ENCODE measurements at places on chromosomes 3 and 15.
A peak's percentile ranks its signal among the peaks of the same experiment; 100 is the strongest.

GRCh38 chr3:151296226-151296625 is 17.9 kb upstream of the P2RY14 start:
- no peak overlapping the region for H3K4me3 ChIP-seq
- no peaks in the 10 kb centered on the region for H3K4me1 ChIP-seq
- H3K36me3 ChIP-seq: no peaks in the 10 kb centered on the region
- no peak for DNase-seq

DNA sequence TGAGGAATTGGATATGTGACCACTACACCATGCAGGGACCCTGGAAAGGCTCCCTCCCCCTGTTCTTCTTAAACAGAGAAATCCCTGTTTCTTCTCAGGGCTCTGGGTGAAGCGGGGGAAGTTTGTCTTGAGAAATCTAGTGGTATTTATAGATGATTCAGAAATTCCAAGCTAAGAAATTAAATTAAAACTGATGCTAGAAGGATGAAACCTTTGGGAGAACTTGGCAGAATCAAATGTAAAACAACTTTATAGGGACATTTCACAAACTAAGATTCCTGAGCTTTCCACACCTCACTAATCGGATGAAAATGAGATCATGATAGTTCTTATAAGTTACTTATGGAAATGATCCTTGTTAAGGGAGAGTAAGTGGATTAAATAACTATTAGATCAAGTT is 54.2 kb downstream of the FBXL2 start:
- no peaks in the 10 kb centered on the region for H3K27me3 ChIP-seq
- H3K27ac ChIP-seq: no peak overlapping the region
- DNase-seq: no peak
- H3K36me3 ChIP-seq: no peaks in the 10 kb centered on the region

DNA sequence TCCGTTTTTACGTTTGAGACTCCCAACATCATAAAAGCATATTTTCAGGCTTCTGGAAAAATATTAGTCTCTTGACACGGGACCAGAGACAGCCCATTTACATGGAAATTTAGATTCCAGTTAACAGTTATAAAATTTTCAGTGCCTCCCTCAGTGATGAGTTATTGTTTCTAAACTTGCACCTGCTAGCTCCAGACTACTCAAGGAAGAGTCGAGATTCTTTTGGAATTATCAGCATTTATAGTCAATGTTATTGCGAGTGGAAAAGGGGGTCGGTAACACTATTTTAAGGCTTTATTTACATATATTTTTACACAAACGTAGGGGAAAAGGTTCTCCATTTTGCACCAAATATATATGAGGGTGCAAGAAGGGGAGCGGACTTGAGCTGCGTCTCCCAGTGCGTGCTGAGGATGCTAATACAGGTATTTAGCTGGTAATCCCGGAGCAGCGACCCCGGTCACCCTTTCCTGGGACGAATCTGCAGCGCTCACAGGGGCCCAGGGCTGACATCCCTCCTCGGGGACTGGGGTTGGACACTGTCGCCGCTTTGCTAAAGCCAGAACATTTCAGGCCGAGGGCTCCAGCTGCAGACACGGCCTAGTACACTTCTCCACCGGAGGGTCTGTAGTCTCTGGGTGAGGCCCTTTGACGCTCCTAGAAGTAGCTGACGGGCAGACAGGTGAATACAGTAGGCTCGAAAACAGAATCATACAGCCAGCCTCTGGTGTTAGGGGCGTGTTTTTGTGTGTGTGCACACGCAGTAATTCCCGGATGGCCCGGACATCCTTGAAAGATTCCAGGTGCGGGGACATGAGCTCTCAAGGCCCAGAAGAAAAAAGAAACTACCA is 729 bp upstream of the ZBTB11 start:
- peaks cover 8% of the 10 kb centered on the region for H3K36me3 ChIP-seq
- peak overlapping the region; percentile 33 for H3K27ac ChIP-seq
- no peaks in the 10 kb centered on the region for H3K27me3 ChIP-seq
- DNase-seq: no peak

- no peak overlapping the region for H3K4me3 ChIP-seq
- DNase-seq: no peak
- no peaks in the 10 kb centered on the region for H3K27me3 ChIP-seq
- H3K4me1 ChIP-seq: no peaks in the 10 kb centered on the region
Measured at GRCh38 chr3:45168451-45168850, 22.3 kb upstream of the CDCP1 start.

DNA sequence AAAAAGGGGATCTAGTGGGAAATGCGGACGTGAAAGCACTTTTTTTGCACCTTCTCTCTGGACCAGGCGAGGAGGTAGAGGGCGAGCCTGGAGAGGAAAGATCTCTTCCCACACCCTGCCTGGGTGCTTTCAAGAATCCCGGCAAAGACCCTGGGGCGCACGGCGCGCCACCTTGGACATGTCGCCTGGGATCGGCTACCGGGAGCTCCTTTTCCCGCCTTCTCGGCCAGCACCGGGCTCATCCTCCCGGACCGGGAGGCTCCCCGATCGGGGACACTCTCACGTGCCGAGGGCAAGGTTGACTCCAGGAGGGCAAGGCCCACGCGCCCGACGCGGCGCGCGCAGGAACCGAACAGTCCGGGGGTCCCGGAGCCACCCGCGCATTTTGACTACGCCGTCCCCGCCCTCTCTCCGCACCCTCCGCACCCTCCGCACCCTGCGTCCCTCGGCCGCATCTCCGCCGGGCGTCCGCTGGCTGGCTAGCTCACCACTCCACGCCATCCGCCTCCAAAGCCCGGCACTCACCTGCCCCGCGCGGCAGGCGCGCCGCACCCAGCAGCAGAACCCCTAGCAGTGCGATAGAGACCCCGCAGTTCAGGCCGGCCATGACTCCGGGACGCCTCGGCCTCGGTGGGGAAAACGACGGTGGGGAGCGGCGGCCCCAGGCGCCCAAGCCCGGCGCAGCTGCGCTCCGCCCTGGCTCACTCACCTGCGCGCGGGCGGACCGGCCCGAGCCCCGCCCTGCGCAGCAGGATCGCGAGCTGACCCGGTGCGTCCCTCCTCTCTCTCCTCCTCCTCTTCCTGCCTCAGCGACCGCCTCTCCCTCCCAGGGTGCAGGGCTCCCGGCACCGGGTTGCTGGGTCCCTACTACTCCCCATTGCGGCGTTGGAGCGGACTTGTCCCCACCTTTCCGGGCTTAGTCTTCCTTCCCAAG is at the start of gene CDCP1:
Gene CDCP1, minus strand, starts transcription at position 698 of the 934 bp plus-strand sequence. Its CDS starts 91 bp downstream, at position 607.
- H3K36me3 ChIP-seq: no peaks in the 10 kb centered on the region
- no peak within 1 kb of the TSS for H3K27ac ChIP-seq
- H3K4me3 ChIP-seq: peak within 1 kb of the TSS; percentile 16
- H3K27me3 ChIP-seq: no peaks in the 10 kb centered on the region

Measured in right lobe of liver (tissue), 6 donors.